ENCODE measurements at places on chromosomes 6 and 20. TPM values are rescaled to one million over a fixed set of nuclear protein-coding genes. Genes with fewer than 3 reads are reported as not detected.

Gene RAB44
- 0.96 TPM for total RNA-seq

Gene PGC
- total RNA-seq: 1,050 TPM

Gene RNF182
- total RNA-seq: 6.1 TPM

Gene NHLRC1
- 2.3 TPM for total RNA-seq

Gene PFDN4
- total RNA-seq: 19.9 TPM

Gene FAM184A
- 15.4 TPM for total RNA-seq

All from upper lobe of right lung (tissue), 1 donor.